Activated T-cell treated with anti-CD3 and anti-CD28 coated beads, Interleukin-2, amount 50 U/mL, for 72 hours (primary cell): ENCODE measurements at places on chromosomes 2 and 18. TPM values are rescaled to one million over a fixed set of nuclear protein-coding genes. Genes with fewer than 3 reads are reported as not detected.

Gene PDCD1
- 15.7 TPM for total RNA-seq

DNA sequence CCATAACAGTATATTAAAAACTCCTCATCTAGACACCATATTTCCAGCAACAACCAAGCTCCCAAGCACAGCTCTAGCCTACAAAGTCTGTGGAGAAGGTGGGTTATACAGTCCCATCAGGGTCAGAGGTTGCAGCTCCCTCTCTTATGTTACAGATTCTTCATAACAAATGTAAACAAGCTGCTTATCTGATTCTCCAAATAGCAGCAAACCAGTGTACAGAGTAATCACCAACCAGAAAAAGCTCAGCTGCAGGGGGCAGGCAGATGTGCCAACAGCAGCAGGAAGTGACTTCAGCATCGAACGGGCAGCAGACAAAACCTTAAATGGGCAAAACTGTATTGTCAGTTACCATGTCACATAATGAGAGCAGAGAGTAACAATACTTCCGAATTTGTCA lies 52.9 kb upstream of the NABP1 start:
- DNase-seq = peak; percentile 34
- peaks cover 67% of the 10 kb centered on the region for H3K4me1 ChIP-seq
- H3K27me3 ChIP-seq = no peaks in the 10 kb centered on the region
- peak overlapping the region; percentile 80 for H3K4me3 ChIP-seq

DNA sequence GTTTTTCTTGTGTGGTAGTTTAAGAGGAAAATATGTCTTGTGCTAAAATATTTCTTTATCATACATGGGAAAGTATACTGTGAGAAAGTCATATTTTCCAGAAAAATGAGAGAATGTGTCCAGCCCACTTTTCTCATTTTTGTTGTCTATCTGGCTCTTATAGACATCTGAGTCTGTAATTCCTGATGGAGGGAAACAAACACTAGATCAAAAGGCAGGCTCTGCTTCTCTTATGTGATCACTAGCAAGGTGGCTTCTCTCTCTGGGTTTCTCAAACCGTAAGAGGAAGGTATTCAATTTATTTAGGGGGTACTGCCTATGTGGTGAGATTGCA lies 40.0 kb upstream of the PEX13 start:
- H3K36me3 ChIP-seq = no peaks in the 10 kb centered on the region
- H3K27ac ChIP-seq = peak overlapping the region; percentile 0
- no peaks in the 10 kb centered on the region for H3K27me3 ChIP-seq
- H3K4me3 ChIP-seq = peak overlapping the region; percentile 49
- H3K4me1 ChIP-seq = peaks cover 54% of the 10 kb centered on the region
- no peak for DNase-seq

Gene SALL3
- total RNA-seq = not detected

DNA sequence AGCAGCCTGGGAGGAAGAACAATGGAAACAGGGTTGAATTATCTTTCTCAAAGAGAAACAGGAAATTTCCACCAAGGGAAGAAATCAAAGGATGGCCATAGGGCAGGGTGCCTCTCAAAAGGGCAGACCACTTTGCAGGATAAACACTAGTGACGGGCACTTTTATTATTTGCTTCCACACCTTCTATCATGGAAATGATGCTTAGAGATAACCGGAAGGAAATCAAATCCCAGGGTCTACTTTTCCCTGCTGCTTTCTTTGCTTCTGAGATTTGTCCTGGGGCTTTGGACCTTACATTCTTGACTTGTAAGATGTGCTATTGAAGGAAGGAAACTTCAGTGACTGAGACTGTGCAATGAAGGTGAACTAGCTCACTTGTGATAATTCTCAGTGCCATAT lies 1.1 kb upstream of the SCN9A start:
- H3K27me3 ChIP-seq = peaks cover 48% of the 10 kb centered on the region
- H3K27ac ChIP-seq = no peak overlapping the region
- no peaks in the 10 kb centered on the region for H3K36me3 ChIP-seq
- H3K4me1 ChIP-seq = peaks cover 18% of the 10 kb centered on the region
- DNase-seq = no peak

DNA sequence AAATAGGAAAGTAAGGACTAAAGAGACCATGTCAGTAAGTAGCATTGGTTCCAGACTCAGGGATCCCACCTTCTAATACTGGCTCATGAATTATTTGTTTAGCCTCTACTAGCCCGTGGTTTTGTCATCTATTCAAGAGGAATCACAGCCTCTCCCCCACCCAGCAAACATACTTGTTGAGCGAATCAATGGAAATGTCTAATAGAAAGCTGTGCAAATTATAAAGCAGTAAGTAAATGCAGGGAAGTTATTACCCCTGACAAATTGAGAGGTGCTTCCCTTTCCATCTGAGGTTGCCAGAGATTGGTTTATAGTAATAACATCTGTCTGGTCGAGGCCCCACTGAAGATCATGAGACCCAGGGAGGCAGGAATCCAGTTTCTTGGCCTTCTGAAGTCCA lies 219.3 kb upstream of the OSR1 start:
- no peaks in the 10 kb centered on the region for H3K36me3 ChIP-seq
- no peak overlapping the region for H3K4me3 ChIP-seq
- no peaks in the 10 kb centered on the region for H3K4me1 ChIP-seq
- no peak for DNase-seq
- H3K27me3 ChIP-seq = peaks cover 15% of the 10 kb centered on the region

GRCh38 chr2:96553176-96553956 lies 16.8 kb downstream of the ARID5A start:
- no peaks in the 10 kb centered on the region for H3K27me3 ChIP-seq
- no peak overlapping the region for H3K27ac ChIP-seq
- H3K36me3 ChIP-seq = peaks cover 20% of the 10 kb centered on the region
- H3K4me3 ChIP-seq = peak overlapping the region; percentile 41
- DNase-seq = no peak

GRCh38 chr18:31646332-31647126 lies 37.9 kb downstream of the B4GALT6 start:
- H3K27me3 ChIP-seq = peaks cover 32% of the 10 kb centered on the region
- H3K36me3 ChIP-seq = no peaks in the 10 kb centered on the region
- no peak for DNase-seq
- H3K4me3 ChIP-seq = peak overlapping the region; percentile 46
- peaks cover 49% of the 10 kb centered on the region for H3K4me1 ChIP-seq

Gene SCYGR4
- total RNA-seq = not detected

GRCh38 chr2:29241341-29241740 lies 126.1 kb downstream of the CLIP4 start:
- no peaks in the 10 kb centered on the region for H3K4me1 ChIP-seq
- no peak overlapping the region for H3K27ac ChIP-seq
- no peak overlapping the region for H3K4me3 ChIP-seq
- H3K27me3 ChIP-seq = peaks cover 22% of the 10 kb centered on the region

DNA sequence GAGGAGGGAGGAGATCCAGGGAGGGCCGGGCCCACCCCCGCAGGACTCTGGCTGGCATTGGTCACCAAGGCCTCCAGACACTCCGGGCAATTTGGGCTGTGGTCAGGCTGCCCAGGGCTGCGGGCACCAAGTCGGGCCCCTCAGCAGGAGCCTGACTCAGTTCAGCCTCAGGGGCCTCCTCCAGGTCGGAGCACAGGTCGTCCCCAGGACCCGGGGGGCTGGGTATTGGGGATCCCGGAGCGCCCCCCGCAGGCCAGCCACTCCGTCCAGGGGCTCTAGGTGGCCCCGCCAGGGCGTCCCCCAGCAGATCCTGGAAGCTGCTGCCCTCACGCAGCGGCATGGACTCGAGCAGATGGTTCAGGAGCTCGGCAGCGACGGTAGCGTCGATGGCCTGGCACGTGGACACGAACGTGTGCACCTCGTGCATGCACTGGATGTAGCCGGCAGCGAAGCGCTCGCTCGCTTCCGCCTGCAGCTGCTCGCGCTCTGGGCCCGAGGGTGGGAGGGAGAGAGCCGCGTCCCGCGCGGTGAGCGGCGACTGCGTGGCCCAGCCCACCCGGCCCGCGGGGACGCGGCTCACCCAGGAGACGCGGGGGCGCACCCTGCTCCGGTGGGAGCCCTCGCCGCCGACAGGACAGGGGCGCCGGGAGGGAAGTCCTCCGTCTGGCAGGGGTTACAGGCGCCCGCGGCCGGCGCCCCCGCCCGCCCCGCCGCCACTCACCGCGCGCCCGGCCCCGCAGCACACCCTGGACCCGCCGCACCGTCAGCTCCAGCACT lies 884 bp downstream of the HES6 start:
- H3K4me1 ChIP-seq = no peaks in the 10 kb centered on the region
- peak overlapping the region; percentile 58 for H3K4me3 ChIP-seq
- peaks cover 33% of the 10 kb centered on the region for H3K27me3 ChIP-seq
- H3K36me3 ChIP-seq = no peaks in the 10 kb centered on the region
- no peak overlapping the region for H3K27ac ChIP-seq

- peak; percentile 12 for DNase-seq
- H3K27ac ChIP-seq = peak overlapping the region; percentile 97
- H3K36me3 ChIP-seq = no peaks in the 10 kb centered on the region
- H3K4me1 ChIP-seq = peaks cover 77% of the 10 kb centered on the region
- peak overlapping the region; percentile 71 for H3K4me3 ChIP-seq
- no peaks in the 10 kb centered on the region for H3K27me3 ChIP-seq
These were observed 43.4 kb downstream of the PLCL1 start for GRCh38 chr2:197847651-197848401.

- DNase-seq = no peak
- H3K4me3 ChIP-seq = no peak overlapping the region
- H3K27me3 ChIP-seq = peaks cover 41% of the 10 kb centered on the region
- H3K4me1 ChIP-seq = no peaks in the 10 kb centered on the region
- no peaks in the 10 kb centered on the region for H3K36me3 ChIP-seq
These were observed 721 bp downstream of the FHOD3 start for GRCh38 chr18:36298126-36298741.

Gene SGPP2
- total RNA-seq = 15.1 TPM

Gene CCDC148
- total RNA-seq = 0.14 TPM

- no peaks in the 10 kb centered on the region for H3K27me3 ChIP-seq
- H3K27ac ChIP-seq = no peak overlapping the region
- no peak overlapping the region for H3K4me3 ChIP-seq
- no peak for DNase-seq
- no peaks in the 10 kb centered on the region for H3K36me3 ChIP-seq
These were observed 133.0 kb downstream of the WDSUB1 start for GRCh38 chr2:159153463-159153862.

Gene MRO
- not detected for total RNA-seq

- no peak overlapping the region for H3K27ac ChIP-seq
- no peak for DNase-seq
- H3K27me3 ChIP-seq = peaks cover 4% of the 10 kb centered on the region
These were observed 156.7 kb downstream of the SLC4A3 start for GRCh38 chr2:219784178-219784577.

- no peak overlapping the region for H3K4me3 ChIP-seq
- DNase-seq = no peak
- peaks cover 24% of the 10 kb centered on the region for H3K27me3 ChIP-seq
- H3K36me3 ChIP-seq = no peaks in the 10 kb centered on the region
- no peaks in the 10 kb centered on the region for H3K4me1 ChIP-seq
These were observed 49.4 kb upstream of the APCDD1 start for GRCh38 chr18:10405014-10405493.

- no peak overlapping the region for H3K27ac ChIP-seq
- no peak overlapping the region for H3K4me3 ChIP-seq
- no peaks in the 10 kb centered on the region for H3K36me3 ChIP-seq
- no peaks in the 10 kb centered on the region for H3K4me1 ChIP-seq
- no peak for DNase-seq
These were observed 128.1 kb upstream of the RBMS1 start for GRCh38 chr2:160621748-160622147.

GRCh38 chr2:218607436-218608115 lies at the start of gene PLCD4:
PLCD4 (plus strand) TSS chr2:218607899; CDS start chr2:218615740, 7,841 bp downstream.
- H3K27me3 ChIP-seq = peaks cover 22% of the 10 kb centered on the region
- no peak for DNase-seq
- no peak within 1 kb of the TSS for H3K4me3 ChIP-seq
- H3K36me3 ChIP-seq = no peaks in the 10 kb centered on the region
- no peaks in the 10 kb centered on the region for H3K4me1 ChIP-seq
- H3K27ac ChIP-seq = no peak within 1 kb of the TSS

DNA sequence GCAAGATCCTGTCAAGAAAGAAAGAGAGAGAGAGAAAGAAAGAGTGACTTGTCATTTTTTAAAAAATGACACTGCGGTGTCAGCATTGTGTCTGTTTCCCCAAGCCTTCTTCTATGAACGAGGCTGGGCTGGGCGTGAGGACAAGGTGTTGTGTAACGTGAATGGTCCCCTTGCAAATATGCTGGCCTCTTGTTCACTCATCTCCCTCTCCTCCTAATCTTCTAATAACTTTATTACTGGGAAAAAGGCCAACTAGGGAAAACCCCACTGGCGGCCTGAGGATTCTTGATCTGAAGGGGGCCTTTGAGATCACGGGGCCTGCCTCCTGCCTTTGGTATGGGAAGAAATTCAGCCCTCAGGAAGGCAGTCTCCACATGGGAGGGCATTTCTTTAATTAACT lies 163.1 kb downstream of the MIB1 start:
- peaks cover 7% of the 10 kb centered on the region for H3K27me3 ChIP-seq
- DNase-seq = no peak
- H3K27ac ChIP-seq = no peak overlapping the region
- H3K4me3 ChIP-seq = no peak overlapping the region
- no peaks in the 10 kb centered on the region for H3K36me3 ChIP-seq

Gene ANTXR1
- not detected for total RNA-seq

Gene SNX17
- 66.1 TPM for total RNA-seq

DNA sequence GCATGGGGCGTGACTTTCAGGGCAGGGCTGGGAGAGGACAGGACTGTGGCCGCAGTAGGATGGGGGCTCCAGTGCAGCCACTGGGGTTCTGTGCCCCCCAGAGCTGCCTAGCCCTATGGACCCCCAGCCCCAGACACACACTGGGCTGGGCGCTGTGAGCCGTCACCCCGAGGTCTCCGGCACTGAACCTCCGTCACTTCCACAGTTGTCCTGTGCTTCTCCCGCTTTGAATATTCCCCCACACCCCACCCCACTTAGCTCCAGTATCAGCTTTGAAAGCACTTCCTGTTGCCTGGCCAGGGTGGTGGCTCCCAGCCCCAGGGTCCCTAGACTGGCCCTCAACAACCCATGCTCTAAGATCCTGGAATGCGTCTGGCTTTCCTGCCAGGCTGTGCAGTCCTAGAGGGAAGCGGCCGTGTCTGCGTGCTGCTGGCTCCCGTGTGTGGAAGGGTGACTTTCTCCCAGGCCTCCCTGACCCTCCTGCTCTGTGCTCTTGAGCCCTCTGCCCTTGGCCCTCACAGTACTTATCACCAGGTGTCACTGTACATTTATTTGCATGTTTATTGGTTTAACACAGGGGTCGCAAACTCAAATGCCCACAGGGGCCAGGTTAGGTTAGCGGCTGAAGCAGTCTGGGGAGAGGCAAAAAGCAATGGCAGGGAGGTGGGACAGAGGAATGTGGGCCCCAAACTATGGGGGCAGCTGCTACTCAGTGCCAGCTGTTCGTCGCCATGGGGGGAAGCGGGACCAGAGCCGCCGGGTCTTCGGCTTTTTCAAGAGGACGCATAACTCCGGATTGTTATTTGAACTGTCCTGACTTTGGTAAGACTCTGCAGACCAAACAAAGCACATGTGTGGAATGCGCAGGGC lies 9.9 kb downstream of the OBSL1 start:
- no peak overlapping the region for H3K4me3 ChIP-seq
- peaks cover 4% of the 10 kb centered on the region for H3K27me3 ChIP-seq
- H3K4me1 ChIP-seq = no peaks in the 10 kb centered on the region
- no peaks in the 10 kb centered on the region for H3K36me3 ChIP-seq

Gene COLEC12
- 0.05 TPM for total RNA-seq

GRCh38 chr18:5542515-5543035 lies 1.2 kb downstream of the EPB41L3 start:
- DNase-seq = no peak
- H3K4me1 ChIP-seq = no peaks in the 10 kb centered on the region
- H3K36me3 ChIP-seq = no peaks in the 10 kb centered on the region
- no peak overlapping the region for H3K27ac ChIP-seq
- H3K4me3 ChIP-seq = peak overlapping the region; percentile 41
- H3K27me3 ChIP-seq = peaks cover 55% of the 10 kb centered on the region

Gene IRS1
- total RNA-seq = 2.8 TPM

Gene NCOA1
- total RNA-seq = 32.7 TPM
